ENCODE measurements at places on chromosomes 1 and 21. TPM values are rescaled to one million over a fixed set of nuclear protein-coding genes. Genes with fewer than 3 reads are reported as not detected.

AMY2B gene
- total RNA-seq: 39.4 TPM

CYP4A22 gene
- total RNA-seq: not detected

B3GALT5 gene
- total RNA-seq: not detected

PRR9 gene
- not detected for total RNA-seq

OR2M7 gene
- total RNA-seq: not detected

MYBPHL gene
- total RNA-seq: not detected

SLC45A1 gene
- total RNA-seq: 0.65 TPM

OR2T29 gene
- total RNA-seq: not detected

RAB3B gene
- 0.02 TPM for total RNA-seq

ADAMTS5 gene
- not detected for total RNA-seq

GBP1 gene
- total RNA-seq: 29.4 TPM

DNALI1 gene
- not detected for total RNA-seq

OLFML2B gene
- not detected for total RNA-seq

RGS13 gene
- total RNA-seq: 0.26 TPM
